ENCODE measurements at places on chromosomes 2 and 18. TPM values are rescaled to one million over a fixed set of nuclear protein-coding genes. Genes with fewer than 3 reads are reported as not detected.

Gene BMP10
- not detected for polyA plus RNA-seq

Gene DNAJC5G
- polyA plus RNA-seq = 0.53 TPM

Gene PLGLB2
- polyA plus RNA-seq = 6.5 TPM

Gene TUBB8B
- 0.63 TPM for polyA plus RNA-seq

Gene SLC4A3
- 13.7 TPM for polyA plus RNA-seq

Gene PDE1A
- 16.0 TPM for polyA plus RNA-seq

Gene SLC66A3
- 26.3 TPM for polyA plus RNA-seq

Gene KCNG2
- 0.20 TPM for polyA plus RNA-seq
